ENCODE measurements at places on chromosomes 16 and 17.

GRCh38 chr16:727291-727977 lies 528 bp downstream of the HAGHL start:
- DNase-seq, result no peak

- no peak for DNase-seq
Measured at GRCh38 chr17:1050246-1050995, 53.5 kb downstream of the TIMM22 start.

- DNase-seq, result peak; percentile 90
Measured at GRCh38 chr17:10063730-10064241, 134.6 kb downstream of the GAS7 start.

GRCh38 chr17:2214047-2214928 lies 89.3 kb downstream of the SMG6 start:
- DNase-seq, result no peak
